Activated T-cell treated with anti-CD3 and anti-CD28 coated beads, Interleukin-2, amount 50 U/mL, for 1 hour (primary cell): ENCODE measurements at places on chromosomes 16 and 17.

DNA sequence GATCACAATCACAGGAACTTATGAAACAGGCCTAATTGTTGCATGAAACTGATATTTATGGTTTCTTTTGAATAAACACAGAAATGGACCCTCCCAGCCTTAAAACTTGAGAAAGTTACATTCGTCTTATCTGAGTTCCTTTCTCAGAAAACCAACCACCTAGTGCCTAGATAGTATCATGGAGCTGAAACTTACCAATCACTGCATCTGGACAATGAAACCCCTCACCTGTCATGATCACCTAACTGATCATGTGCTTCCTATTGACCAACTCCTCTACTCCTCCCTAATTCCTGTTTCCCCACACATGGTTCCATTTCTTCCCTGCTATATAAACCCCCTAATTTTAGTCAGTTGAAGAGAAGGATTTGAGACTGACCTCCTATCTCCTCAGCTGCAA is 216.1 kb downstream of the SLC39A11 start:
- DNase-seq: no peak

GRCh38 chr16:3045758-3046640 is at the start of gene MMP25:
Gene MMP25, plus strand, starts transcription at chr16:3046561. Its CDS starts 357 bp downstream, at chr16:3046918.
- DNase-seq: no peak

DNA sequence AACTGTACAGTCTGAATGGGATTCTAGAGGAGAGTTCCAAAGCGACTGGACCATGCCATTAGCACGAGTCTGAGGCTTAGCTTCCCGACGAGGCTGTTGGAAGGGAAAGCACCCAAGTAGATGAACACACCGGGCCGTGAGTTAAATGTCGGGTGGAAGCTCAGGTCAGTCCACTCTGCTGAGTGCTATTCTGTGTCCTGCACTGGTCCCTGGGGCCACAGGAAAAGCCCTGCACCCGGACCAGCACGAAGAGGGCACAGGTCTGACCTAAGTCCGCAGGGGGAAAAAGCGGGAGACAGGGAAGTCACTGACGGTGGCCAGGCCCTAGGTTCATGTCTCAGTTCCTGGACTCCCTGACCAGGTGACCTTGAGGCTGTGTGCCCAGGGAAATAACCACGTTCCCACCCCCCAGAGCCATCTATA is 44.1 kb upstream of the RBFOX3 start:
- DNase-seq: no peak

GRCh38 chr17:62478424-62478879 is at the start of gene TLK2:
Gene TLK2, plus strand, starts transcription at chr17:62478825. Its CDS starts 2,301 bp downstream, at chr17:62481126.
- peak; percentile 85 for DNase-seq

- DNase-seq: no peak
Observed at GRCh38 chr17:57606111-57606875, 138.8 kb downstream of the CCDC182 start.

DNA sequence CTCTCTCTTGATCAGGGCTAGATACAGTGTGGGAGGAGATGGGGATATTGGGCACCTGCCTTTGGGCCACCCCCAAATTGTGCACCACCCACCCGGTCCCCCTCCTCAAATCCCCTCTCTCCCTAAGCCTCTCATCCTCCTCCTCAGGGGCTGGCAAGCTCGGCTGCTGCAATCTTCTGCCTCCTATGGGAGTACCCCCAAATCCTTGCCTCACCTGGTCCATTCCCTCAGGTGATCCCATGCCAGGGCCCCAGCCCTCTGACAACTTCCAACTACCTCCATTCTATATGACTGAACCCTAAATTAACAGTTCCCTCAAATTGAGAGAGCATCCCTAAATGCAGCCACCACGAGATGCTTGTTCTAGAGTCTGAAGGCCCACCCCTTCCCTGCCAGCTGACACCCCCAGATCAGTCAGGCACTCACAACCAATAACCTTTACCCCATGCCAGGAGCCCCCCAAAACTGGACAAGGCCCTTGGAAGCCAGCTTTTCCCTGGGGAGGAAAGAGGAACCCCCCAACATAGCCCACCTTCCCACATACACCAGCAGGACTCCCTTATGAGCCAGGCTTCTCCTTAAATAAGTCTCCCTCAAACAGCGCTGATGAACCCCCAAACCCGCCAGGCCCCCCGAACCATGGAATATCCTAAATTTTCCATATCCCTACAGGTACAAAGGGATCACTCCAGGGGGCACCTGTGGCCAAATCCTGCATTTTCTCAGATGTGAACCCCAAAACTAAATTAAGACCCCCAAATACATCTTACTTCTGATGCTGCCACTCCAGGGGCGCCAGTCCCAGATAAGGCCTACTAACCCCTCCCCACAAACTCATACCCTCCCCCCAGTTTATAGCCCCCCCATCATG is 3.2 kb downstream of the DLG4 start:
- DNase-seq: no peak

GRCh38 chr17:79592641-79593040 is 18.2 kb downstream of the RBFOX3 start:
- no peak for DNase-seq

GRCh38 chr16:28311913-28312312 is 19.6 kb downstream of the SBK1 start:
- no peak for DNase-seq

DNA sequence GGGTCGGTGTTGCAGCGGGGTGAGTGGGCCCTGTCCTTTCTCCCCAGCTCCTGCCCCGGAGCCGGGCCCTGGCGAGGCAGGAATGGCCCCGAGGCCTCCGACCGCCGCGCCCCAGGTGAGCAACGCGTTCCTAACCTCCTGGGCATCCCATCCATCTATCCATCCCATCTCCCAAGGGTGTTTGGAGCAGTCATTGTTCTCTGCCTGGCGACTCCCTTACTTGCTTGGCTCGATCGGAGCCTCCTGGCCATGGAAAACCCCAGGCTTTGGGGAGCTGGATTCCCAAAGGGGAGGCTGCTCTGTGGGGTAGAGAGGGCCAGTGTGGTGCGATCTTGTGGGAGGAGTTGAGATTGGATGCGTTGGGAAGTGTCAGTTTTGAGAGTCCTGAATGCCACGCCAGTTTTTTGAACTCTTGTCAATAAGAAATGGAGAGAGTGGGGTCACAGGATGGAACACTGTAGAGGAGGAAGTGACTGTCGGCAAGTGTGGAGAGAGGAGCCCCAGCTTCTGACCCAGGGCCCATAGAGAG is 684 bp downstream of the ZFP90 start:
- no peak for DNase-seq

DNA sequence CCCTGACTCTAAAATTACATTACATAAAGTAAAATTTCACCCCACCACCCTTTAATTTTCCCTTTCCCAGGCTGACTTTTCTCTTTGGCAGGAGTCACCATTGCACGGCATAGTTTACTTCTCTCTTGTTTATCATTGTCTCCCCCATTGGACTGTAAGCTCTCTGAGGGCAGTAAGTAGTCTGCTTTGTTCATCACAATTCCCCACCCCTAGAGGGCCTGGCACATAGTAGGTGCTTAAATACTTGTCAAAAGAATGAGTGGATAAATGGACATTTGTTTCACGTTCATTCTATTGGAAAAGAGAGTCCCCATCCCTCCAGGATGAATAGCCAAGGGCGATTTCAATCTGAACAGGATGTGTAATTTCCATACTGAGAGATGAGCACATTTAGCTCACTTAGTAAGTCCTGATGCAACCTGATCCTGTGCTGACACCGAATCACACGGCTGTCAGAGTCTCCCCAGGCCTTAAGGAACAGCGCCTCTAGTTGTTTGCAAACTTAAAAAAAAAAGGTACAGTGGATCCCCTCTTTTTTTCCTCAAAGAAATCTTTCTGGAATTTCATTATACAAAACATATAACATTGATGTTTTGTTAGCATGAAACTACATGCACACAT is 54.0 kb downstream of the AKAP1 start:
- DNase-seq: no peak

GRCh38 chr17:81097943-81098308 is 63.0 kb downstream of the BAIAP2 start:
- no peak for DNase-seq

DNA sequence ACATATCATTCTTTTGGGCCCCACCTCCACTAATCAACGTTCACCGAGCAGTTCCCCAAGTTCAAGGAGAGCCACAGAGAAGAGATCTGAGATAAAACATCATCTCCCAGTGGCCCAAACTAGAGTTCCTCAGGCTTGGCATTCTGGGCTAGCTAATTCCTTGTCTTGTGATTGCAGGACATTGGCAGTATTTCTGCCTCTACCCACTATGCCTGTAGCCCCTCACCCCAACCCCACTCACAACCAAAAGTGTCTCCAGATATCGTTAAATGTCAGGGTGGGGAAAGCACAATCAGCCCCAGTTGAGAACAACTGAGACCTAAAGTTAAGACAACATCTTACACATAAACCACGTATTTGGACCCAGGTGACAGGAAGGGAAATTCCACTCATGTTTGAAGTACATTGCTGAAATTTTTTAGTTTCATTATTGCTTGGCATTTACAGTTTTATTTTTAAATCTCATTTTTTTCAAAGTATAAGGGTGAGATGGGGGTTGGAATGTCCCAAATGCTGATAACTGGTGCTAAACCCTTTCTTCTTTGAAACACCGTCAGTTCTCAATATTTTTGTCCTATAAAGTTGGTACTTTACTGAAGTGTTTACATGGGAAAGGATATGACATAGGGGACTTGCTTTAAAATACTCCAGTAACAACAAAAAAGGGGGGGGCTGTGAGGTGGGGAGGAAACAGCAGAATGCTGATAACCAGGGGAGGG is 13.6 kb downstream of the ZC3H7A start:
- peak; percentile 48 for DNase-seq

DNA sequence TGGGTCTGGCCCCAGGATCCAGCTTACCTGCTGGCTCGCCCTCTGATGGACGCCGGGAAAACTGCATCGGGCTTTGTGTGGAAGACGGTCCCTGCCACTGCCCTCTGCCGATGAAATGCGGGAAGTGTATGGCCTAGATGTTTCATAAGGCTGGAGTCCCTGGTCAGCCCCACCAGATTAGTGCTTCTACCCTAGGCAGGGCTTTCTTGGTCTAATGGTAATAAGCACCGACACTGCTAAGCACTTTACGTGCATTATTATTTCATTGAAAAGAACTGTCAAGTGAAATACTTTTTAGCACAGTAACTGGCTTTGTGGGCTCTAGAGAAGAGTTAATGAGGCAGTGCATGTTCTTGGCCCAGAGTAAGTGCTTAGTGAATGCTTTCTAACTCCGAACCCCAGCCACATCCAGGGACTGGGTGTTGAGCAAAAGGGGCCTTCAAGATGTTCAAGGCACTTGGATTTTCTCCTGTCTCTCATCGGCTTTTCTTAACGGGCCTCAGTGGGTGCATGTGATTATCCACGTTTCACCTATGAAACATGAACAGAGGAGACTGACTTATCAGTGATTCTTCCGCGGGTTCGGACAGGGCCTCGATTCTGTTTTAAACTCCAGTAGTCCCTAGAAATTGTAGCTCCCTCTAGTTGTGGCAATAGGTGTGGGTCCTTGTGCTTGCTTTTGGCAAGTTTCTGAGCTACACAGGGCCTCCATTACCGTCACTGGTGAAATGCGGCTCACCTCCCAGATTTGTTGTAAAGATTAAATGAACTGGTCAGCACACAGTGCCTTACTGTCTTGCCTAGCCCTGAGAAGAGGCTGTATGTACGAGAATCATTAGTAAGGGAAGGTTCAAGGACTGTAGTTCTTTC is 6.6 kb downstream of the TRAF4 start:
- DNase-seq: peak; percentile 88

DNA sequence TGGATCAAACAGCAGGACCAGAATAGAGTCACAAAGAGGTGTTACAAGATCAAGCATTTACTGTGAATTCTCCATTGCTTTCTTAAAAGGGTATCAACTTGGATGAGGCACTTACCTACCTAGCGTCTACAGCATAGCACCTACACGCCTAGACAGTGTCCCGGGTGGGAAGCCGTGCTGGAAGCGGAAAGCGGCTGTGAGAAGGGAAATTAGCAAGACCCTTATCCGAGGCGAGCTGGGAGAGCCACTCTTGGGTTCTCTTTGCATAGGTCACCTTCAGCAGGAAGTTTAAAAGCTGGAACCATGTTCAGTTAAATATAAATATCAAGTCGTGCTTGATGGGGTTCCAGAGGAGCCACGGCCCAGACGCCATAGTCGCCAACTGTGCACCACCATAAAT is 46.3 kb downstream of the TRARG1 start:
- DNase-seq: no peak

- DNase-seq: no peak
Observed at GRCh38 chr17:80297996-80298560, 37.4 kb downstream of the RNF213 start.

DNA sequence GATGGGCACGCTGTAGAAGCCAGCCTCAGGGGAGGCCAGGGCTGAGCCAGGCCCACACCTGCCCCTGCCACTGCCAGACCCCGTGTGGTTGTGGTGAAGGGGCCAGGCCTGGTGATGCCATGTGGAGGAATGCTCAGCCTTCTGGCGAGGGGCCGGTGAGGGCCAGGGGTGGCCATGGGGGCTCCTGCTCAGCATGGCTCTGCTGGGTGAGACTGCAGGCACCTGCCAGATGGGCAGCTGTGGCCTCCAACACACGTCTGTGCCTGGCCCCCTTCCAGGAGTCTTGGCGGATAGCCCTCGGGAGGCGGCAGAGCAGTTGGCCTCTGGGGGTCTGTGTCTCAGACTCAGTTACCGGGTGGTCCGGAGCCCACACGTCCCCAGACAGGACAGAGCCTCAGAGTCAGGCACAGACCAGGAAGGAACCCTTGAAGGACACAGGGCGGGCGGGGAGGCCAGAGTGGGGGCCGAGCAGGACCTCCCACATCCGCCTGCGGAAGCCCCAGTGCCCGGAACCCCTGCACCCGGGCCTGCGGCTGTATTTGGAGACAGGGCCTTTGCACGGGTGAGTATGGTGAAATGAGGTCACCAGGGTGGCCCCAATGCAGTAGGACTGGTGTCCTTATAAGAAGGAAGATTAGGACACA is 22.5 kb upstream of the CHMP6 start:
- no peak for DNase-seq

DNA sequence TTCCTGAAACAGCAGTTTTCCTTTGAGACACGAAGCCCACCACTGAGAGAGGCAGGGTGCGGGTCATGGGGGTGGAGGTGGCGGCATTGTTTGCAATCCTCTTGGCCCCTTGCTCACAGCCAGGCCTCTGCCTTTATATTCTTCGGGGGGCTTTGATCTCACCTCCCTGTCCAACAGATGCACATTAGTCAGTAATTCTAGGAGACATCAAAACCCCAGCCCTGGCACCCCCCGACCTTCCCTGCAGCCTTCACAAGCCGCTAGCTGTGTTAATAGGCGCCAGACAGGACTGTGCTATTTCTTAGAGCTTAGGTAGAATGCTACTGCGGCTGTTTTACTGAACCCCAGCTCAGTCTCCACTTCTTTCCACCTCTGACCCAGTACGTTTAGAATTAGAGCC is 212.6 kb downstream of the RBFOX1 start:
- DNase-seq: no peak
